ENCODE measurements at places on chromosomes 5 and 9.

- no peak for DNase-seq
Measured at GRCh38 chr5:164358531-164359259, 853.3 kb downstream of the MAT2B start.

DNA sequence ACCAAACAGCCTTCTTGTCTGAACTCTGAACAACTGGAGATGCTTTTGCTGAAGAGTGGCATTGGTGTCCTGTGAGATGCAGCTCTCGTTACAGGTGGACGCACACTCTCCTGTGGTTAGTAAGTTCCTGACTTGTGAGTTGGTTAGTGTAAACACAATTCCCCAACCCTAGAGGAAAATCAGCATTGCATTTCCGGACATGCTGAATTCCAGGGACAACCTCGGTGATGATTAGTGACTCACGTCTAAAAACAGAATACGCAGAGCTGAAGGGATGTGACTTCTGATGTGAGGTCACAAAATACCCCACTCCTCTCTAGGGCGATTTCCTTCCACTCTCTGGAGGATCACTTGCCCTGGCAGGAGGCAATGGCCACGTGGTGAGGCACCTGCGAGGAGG lies 5.0 kb downstream of the OR2V2 start:
- no peak for DNase-seq

- no peak for DNase-seq
Measured at GRCh38 chr5:84673785-84674184, 289.1 kb upstream of the EDIL3 start.

DNA sequence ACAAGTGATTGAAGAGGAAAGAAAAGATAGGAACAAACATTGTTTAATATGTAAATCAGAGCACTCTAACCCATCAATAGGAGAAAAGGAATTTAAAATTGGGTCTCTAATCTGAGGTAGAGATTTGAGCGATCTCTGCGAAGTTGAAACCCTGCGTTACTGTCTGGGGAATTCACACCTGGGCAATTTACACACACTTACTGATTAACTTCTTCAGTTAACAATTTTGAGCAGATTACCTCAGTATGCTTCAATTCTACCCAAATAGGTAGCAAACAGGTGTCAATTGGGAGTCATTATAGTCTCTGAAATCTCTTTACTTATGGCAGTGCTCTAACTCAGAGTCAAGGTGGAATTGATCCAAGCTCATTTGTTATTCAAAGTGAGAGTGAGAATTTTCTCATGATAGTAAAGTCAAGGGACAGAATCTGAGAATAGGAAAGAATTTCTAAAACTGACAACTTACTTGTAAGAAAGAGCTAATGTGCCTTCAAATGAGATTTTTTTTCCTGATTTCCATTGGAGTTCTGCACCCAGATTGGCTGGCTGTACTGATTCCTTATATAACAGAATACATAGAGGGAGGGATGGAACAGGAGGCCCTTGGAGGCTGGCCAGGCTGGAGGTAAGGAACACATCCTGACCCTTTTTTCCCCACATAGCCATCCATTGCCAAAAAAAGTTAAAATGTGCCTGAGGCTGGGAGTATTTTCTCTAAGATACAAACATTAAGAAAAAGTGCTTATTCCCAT lies 27.1 kb upstream of the IFNA14 start:
- DNase-seq, result peak; percentile 3

DNA sequence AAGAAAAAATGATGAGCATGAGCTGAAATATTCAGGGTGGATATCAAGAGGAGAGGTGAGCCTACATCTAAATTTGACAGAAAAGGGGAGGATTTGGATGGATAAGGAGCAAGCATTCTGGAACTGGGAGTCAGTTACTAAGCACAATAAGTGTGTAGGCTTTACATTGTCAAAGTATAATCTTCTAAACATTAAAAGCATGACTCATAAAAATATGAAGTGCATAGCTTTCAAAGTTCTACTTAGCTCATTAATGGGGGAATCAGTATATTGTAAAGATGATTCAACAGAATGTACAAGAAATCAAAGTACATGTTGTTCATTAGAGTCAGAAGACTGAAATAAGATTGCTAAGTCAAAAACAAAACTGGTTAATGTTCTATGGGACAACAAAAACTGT lies 248.0 kb upstream of the GAS1 start:
- no peak for DNase-seq

GRCh38 chr5:132422720-132423437 lies 53.4 kb downstream of the SLC22A5 start:
- no peak for DNase-seq

- no peak for DNase-seq
Measured at GRCh38 chr9:137492464-137493363, 33.6 kb upstream of the NSMF start.

DNA sequence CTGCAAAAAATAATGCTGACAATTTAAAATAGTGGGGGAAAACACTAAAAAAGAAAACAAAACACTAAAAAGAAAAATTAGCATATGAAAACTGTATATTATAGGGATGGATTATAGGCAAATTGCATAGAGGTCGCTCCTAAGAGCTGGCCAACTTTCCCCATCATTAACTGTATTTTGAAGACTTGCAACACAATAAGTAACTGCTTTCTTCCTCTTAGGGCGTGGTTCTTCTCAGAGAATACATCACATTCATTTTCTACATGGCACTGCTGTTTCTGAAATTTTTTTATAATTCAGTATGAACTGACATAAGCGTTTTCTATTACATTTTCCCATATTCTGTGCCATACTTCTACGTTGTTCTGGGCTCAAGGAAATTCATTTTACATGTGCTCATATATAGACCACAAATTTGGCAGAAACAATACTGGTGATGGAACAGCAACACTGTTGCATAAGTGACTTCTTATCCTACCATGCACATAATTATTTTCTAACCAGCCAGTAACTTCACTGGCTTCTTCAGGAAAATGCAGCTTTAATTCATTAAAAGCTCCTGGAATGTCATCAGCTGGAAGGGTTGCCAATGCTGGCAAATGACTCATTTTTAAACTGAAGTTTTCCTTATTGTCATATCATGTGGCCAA lies 171.2 kb upstream of the DMAC1 start:
- DNase-seq, result no peak

DNA sequence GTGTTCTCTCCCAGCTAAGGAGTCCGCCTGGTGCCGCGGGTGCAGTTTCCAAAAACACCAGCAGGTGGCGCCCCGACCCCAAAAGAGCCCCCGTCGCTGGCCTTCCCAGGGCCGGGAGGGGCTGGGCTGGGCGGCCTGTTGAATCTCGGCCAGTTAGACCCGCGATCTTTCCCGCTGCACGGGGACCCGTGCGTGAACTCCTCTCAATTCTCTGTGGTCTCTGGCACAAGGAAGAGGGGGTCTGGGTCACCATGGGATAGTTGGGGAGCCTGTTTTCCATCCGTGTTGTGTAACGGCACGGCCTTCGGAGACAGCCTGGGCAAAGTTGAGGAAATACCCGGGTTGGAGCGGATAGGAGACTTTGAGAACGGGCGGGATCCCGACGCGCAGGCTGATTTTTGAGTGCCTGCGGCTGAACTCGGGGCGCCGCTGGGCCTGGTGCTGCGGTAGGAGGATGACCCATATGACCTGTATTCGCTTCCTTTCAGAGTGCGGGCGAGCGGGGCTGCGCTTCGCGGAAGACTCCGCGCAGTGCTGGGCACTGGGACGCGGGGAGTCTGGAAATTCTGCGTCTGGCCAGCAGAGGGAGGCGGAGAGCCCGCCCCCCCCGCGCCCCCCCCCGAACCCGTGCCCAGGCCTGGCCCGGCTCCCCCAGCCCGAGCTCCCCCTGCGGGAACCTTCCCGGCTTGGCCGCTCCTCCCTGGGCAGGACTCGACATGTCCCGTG lies 7.9 kb upstream of the PSD2 start:
- DNase-seq, result peak; percentile 95

GRCh38 chr9:127179633-127180441 lies 57.4 kb upstream of the ANGPTL2 start:
- no peak for DNase-seq

- DNase-seq, result no peak
Measured at GRCh38 chr9:15612962-15613361, 60.1 kb downstream of the CCDC171 start.

All from cerebellum (tissue), 4 donors.